ENCODE measurements at places on chromosomes 2 and 18. TPM values are rescaled to one million over a fixed set of nuclear protein-coding genes. Genes with fewer than 3 reads are reported as not detected.

GRCh38 chr18:58201733-58202730, 158.0 kb downstream of the NEDD4L start:
- no peak for DNase-seq
- H3K27me3 ChIP-seq, result no peaks in the 10 kb centered on the region
- no peaks in the 10 kb centered on the region for H3K36me3 ChIP-seq
- H3K4me1 ChIP-seq, result peaks cover 47% of the 10 kb centered on the region
- H3K4me3 ChIP-seq, result no peak overlapping the region
- H3K27ac ChIP-seq, result peak overlapping the region; percentile 85

DNA sequence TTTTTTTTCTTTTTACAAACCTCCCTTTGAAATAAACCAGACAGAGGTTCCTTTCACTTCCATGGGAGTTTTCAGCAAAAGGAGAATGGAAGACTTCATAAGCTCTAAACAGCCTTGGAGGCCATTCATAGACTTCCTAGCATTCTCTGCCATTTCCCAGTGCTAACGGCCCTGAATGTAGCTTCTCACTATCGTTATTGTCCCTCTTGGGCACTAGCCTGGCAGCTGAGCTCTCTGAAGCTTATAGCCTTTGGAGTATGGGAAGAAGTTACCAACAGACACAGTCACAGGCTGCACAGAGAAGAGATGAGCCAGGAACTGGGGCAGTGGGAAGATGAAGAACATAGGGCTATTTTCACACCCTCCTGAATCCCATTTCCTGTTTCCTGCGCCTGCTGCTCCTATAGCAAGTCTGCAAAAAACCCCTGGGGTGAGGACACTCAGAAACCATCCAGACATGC, 29.1 kb upstream of the EPC2 start:
- peak overlapping the region; percentile 47 for H3K27ac ChIP-seq
- no peaks in the 10 kb centered on the region for H3K36me3 ChIP-seq
- no peak overlapping the region for H3K4me3 ChIP-seq
- DNase-seq, result no peak

GRCh38 chr2:43274055-43274454, 47.6 kb upstream of the ZFP36L2 start:
- no peak overlapping the region for H3K27ac ChIP-seq
- H3K27me3 ChIP-seq, result no peaks in the 10 kb centered on the region
- no peak for DNase-seq
- H3K4me3 ChIP-seq, result no peak overlapping the region
- no peaks in the 10 kb centered on the region for H3K4me1 ChIP-seq

DNA sequence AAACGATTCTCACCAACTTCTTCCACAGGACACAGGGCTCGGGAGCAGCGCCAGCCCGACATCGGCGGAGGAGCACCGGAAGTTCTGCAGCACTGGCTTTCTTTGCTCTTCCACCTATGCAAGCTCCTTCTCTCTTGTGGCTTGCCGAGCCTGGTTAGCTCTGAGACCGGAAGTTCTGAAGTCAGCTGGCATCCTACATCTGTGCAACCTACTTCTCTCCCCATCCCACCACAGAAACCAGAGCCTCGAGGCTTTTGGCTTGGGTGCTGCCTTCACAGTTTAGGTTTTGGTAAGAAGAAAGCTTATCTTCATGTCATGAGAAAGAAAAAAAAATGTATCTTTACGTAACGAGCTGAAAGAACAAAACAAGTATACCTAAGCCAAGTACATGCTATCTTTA, 111.7 kb downstream of the ANKRD44 start:
- H3K4me1 ChIP-seq, result peaks cover 51% of the 10 kb centered on the region
- no peaks in the 10 kb centered on the region for H3K27me3 ChIP-seq
- H3K36me3 ChIP-seq, result no peaks in the 10 kb centered on the region

DNA sequence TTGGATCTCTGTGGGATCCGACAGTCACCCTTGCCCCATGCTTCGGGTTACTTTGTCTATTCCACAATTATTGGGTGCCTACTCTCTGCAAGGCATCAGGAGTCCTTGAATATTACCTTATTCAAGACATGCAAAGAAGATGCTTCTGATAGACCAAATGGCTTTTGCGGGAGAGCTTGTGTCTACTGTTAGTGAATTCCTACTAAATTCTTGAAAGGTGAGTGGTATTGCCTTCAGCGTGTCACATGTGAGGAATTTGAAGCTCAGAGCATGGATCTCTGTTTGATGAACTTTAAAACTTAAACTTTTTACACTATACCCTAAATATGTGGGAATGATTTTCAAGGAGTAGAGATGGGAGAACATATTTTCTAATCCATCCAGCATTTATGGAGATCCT, 184.4 kb downstream of the LTBP1 start:
- peak overlapping the region; percentile 91 for H3K27ac ChIP-seq
- no peak overlapping the region for H3K4me3 ChIP-seq
- no peaks in the 10 kb centered on the region for H3K27me3 ChIP-seq
- DNase-seq, result no peak
- H3K4me1 ChIP-seq, result no peaks in the 10 kb centered on the region
- H3K36me3 ChIP-seq, result no peaks in the 10 kb centered on the region

PNPT1 gene
- 11.5 TPM for total RNA-seq

- no peaks in the 10 kb centered on the region for H3K36me3 ChIP-seq
- H3K27me3 ChIP-seq, result no peaks in the 10 kb centered on the region
- DNase-seq, result no peak
- H3K27ac ChIP-seq, result no peak overlapping the region
Measured at GRCh38 chr2:117801826-117802225, 12.7 kb upstream of the DDX18 start.

ADAM23 gene
- total RNA-seq, result 2.8 TPM

RAB6C gene
- not detected for total RNA-seq

SCTR gene
- not detected for total RNA-seq

DNA sequence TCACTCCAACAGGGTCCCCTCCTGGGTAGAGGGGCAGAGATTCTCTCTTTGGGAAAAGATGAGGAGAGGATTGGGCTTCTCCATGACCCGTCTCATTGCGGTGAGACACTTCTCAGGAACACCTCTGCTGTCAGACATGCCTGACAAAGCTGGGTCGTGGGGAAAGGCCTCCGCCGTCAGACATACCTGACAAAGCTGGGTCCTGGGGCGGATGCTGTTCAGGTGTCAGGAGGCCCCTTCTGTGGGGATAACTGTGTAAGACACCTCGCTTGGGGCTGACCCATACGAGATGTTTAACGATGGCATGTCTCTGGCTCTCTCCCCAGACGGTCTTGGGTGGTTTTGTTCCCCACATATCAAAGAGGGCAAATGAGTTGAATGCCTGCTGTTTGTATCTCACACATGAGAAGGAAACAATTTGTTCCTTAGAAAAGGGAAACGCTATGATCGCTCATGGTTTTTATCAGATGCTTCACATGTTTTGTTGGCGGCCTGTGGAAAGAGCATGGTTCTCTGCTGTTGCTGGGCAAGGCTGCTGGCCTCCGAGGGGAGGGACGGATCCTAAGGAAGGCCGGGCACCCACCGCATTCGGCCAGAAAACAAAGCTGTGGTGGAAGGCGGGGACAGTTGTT, 40.8 kb upstream of the PXDN start:
- H3K36me3 ChIP-seq, result no peaks in the 10 kb centered on the region
- H3K4me3 ChIP-seq, result no peak overlapping the region
- no peaks in the 10 kb centered on the region for H3K4me1 ChIP-seq
- peak overlapping the region; percentile 23 for H3K27ac ChIP-seq
- H3K27me3 ChIP-seq, result no peaks in the 10 kb centered on the region
- no peak for DNase-seq

DNA sequence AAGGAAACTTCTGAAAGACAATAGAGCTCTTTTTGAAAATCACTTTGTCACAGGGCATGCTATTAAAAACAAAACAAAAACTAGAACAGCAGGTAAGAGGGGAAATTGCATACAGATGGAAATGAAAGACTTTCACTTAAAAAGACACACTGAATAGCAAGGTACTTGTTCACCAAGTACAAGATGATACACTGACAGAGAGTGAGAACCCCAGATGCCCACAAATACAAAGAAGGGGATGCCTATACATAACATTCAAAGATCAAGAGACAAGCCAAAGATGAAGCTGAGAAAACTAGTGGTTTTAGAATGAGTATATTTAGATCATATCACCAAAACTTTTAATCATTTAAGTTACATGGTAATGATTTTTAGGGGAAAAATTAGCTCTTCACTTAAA, 60.7 kb downstream of the ASXL2 start:
- H3K27me3 ChIP-seq, result no peaks in the 10 kb centered on the region
- no peaks in the 10 kb centered on the region for H3K36me3 ChIP-seq
- peaks cover 5% of the 10 kb centered on the region for H3K4me1 ChIP-seq
- H3K27ac ChIP-seq, result no peak overlapping the region

DNA sequence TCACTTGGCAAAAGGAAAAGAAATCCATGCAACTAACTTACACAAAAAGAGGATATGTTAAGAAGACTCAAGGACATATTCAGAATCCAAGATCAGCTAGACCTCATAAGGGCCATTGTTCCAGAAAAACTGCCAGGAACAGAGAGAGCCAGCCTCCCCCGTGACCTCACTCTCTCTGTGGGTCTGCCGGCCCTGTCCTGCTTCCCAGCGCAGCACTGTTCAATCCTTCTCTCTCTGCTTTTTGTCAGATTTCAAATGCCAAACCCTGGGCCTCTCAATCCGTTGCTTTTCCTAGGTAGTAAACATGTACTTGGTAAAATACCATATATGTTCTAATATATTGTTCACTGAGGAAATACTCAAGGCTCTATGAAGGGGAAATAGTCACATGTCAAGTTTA, 40.0 kb upstream of the ACKR3 start:
- H3K27ac ChIP-seq, result no peak overlapping the region
- no peak for DNase-seq
- H3K4me1 ChIP-seq, result peaks cover 12% of the 10 kb centered on the region

GRCh38 chr2:203427061-203427460, 98.9 kb downstream of the ABI2 start:
- H3K27me3 ChIP-seq, result no peaks in the 10 kb centered on the region
- H3K36me3 ChIP-seq, result no peaks in the 10 kb centered on the region
- H3K4me1 ChIP-seq, result no peaks in the 10 kb centered on the region

DNA sequence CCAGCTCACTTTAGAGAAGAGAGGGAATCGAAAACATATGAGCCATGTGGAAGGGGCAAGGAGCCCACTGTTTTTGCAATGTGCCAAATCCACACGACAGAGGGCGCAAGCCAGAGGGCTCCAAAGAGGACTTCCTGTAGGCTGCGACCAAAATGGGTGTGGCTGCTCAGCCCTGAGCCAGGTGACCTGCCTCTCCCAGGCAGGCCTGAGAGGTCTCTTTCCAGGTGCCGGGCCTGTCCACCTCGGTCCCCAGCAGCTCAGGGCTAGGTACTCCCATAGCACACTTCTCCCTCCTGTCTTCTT, 153.8 kb downstream of the TTC32 start:
- H3K27ac ChIP-seq, result no peak overlapping the region
- H3K27me3 ChIP-seq, result no peaks in the 10 kb centered on the region
- no peak overlapping the region for H3K4me3 ChIP-seq
- no peaks in the 10 kb centered on the region for H3K4me1 ChIP-seq
- DNase-seq, result no peak

DNA sequence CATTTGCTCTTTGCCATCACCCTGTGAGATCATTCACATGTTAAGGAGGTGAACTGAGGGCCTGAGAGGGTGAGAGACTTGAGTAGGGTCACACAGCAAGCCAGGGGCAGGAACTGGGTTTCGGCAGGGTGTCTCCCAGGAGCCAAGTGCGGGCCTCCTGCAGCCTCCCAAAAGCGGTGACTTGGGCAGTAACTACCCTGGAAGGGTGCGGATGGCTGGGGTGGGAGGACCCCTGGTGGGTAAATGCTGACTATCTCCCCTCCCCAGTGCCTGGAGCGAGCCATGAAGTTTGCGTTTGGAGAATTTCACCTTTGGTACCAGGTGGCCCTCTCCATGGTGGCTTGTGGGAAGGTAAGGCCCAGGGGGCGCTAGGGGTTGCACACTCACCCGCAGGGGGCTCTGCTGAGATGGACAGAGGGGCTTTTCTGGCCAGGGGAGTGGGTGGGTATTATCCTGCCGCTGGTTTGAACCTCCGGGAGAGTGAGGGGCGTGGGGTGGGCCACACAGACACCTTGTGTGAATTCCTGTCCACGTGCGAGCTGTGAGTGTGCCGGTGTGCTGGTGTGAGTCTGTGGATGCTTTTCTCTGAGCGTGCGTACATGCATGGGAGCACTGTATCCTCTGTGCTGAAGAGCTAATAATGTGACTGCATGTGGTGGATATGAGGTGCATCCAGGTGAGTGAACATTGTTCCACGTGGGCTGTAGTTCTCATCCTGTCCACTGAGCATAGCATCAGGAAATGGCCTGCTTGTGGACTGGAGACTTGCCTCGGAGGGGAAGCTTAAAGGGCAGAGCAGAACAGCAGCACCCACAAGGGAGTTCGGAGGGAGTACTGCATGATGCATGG, 91.0 kb upstream of the MCFD2 start:
- no peak for DNase-seq
- H3K4me3 ChIP-seq, result no peak overlapping the region
- peak overlapping the region; percentile 91 for H3K27ac ChIP-seq

DNA sequence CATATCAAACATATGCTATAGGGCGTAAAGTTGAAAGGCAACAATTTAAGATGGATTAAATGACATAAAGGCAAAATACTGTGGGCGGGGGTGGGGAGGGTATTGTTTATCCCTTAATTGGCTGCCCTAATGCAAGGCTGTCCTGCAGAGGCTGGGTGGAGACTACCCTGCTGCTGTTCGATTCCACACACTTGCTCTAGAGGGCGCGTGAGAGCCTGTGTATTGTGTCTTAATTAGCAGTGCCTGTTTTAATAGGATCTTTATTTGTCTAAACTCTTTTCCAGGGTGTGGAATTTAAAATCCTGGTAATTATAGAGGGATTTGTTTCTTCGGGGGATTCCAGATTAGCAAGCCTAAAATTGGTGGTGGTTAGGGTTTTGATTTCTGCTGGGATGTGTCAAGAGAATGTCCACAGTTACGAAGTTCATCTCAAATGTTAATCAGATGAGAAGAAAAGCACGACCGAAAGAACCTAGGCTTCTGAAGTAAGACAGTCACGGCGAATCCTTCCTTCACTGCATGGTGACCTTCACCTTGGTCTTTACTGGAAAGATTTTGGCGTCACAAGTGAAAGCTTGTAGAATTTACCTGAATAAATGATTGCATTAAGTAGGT, 103.5 kb upstream of the MAP3K20 start:
- no peaks in the 10 kb centered on the region for H3K27me3 ChIP-seq
- no peak overlapping the region for H3K4me3 ChIP-seq
- no peak for DNase-seq
- no peaks in the 10 kb centered on the region for H3K36me3 ChIP-seq
- no peak overlapping the region for H3K27ac ChIP-seq

- no peak overlapping the region for H3K4me3 ChIP-seq
- H3K27me3 ChIP-seq, result no peaks in the 10 kb centered on the region
- DNase-seq, result no peak
- H3K27ac ChIP-seq, result no peak overlapping the region
- H3K36me3 ChIP-seq, result no peaks in the 10 kb centered on the region
- no peaks in the 10 kb centered on the region for H3K4me1 ChIP-seq
Measured at GRCh38 chr18:25050605-25051004, 301.4 kb downstream of the ZNF521 start.

GRCh38 chr2:222292149-222293134, 6.4 kb downstream of the PAX3 start:
- H3K27ac ChIP-seq, result no peak overlapping the region
- no peak overlapping the region for H3K4me3 ChIP-seq
- no peaks in the 10 kb centered on the region for H3K36me3 ChIP-seq
- DNase-seq, result no peak
- peaks cover 97% of the 10 kb centered on the region for H3K27me3 ChIP-seq

- H3K36me3 ChIP-seq, result no peaks in the 10 kb centered on the region
- H3K27me3 ChIP-seq, result no peaks in the 10 kb centered on the region
- H3K27ac ChIP-seq, result no peak overlapping the region
- no peak overlapping the region for H3K4me3 ChIP-seq
Measured at GRCh38 chr2:28206762-28207161, 185.9 kb upstream of the FOSL2 start.

Data from sigmoid colon (tissue), 7 donors.